ENCODE measurements at places on chromosomes 16 and 17. TPM values are rescaled to one million over a fixed set of nuclear protein-coding genes. Genes with fewer than 3 reads are reported as not detected.

DNA sequence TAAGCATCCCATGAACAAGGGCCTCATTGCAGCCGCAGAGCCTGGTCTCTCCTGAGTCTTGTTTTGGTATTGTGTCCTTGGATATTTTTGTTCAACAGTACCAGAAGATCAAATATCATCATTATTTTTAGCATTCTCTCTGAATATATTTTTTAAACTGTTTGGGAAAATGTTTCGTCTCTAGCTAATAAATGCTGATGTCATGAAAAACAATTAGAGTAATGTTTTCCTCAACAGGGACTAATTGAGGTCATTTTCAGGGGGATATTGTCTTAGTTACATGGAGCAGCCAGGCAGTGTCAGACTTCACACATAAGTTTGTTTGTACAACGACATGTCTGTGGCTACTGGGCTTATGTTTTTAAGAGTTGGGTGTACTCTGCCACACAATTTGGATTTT lies 805.3 kb upstream of the SOX9 start:
- no peak for ATAC-seq

DNA sequence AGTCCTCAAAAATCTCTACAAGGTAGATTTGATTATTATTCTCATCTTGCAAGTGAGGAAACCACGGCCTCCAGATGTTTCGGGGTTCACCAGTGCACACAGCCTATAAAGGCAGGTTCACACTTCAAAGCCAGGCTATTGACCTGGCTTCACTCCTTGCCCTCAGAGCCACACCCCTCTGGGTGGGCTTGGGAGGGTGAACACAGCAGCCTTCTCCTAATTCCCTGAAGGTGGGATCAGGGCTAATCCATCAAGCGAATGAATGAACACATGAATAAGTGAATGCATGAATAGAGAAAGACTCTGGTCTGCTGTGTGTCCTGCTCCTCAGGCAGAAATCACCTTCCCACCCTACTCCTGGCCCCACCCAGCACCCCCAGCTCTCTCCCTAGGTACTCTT lies 139.0 kb downstream of the CYLD start:
- ATAC-seq: no peak

DNA sequence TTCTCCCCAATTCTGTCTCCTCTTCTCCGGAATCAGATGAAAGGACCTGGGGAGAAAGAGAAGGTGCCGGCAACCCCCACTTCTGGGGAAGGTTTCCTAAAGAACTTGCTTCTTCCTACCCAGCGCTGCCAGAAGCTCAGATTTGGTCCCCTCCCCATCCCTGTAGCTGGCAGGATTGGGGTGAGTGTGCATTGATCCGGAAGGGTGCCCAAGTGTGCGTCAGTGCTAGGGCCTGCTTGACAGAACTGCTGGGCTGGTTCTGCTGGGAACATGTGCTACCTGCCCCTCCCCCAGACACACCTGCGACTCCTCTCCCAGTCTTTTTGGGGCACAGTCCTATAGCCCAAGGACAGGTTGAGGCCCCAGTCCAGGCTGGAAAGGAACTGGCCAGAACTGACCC lies 3.3 kb downstream of the ARL4D start:
- no peak for ATAC-seq

GRCh38 chr16:11318817-11319216 lies 26.4 kb upstream of the RMI2 start:
- ATAC-seq: no peak

Gene HCRT
- not detected for total RNA-seq

Gene PIK3R5
- total RNA-seq: 1.2 TPM

Gene HLF
- 0.40 TPM for total RNA-seq

Measured in motor neuron (in vitro differentiated cells).